ENCODE measurements at places on chromosomes 4 and X.

- no peak for DNase-seq
These were observed 298.7 kb upstream of the CLNK start for GRCh38 chr4:10983268-10983667.

DNA sequence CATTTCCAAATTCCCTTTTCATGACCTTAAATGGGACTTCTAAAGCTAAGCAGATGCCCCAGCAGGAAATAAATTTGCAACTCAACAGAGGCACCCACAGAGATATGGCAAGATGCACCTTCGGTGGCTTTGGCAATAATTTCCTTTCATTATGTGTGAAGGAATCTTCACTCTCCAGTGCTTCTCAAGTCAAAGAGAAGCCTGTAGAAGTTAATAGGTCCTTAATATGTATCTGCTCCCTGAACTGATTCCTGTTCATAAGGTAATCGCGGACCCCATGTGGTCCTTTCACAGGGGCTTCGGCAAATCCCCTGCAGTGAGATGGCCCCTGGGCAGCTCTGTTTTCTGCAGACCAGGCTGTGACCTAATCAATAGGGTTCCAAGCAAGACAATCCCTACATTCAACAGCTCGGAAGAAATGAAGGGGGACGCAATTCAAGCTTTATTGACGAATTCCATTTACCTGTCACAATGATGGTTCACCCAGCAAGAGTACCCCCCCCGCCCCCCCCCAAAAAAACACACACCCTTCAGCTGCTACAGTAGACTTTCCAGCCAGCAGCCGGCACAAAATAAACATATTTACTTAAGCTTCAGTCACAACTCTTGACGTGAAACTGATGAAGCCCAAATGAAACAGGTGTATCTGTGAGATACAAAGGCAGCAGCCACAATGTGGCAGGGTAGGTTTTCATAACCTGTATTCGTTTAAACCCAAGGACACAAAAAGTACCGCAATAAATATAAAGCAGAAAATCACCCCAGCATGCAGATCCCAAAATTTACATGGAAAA, 35.3 kb downstream of the FAT1 start:
- no peak for DNase-seq

DNA sequence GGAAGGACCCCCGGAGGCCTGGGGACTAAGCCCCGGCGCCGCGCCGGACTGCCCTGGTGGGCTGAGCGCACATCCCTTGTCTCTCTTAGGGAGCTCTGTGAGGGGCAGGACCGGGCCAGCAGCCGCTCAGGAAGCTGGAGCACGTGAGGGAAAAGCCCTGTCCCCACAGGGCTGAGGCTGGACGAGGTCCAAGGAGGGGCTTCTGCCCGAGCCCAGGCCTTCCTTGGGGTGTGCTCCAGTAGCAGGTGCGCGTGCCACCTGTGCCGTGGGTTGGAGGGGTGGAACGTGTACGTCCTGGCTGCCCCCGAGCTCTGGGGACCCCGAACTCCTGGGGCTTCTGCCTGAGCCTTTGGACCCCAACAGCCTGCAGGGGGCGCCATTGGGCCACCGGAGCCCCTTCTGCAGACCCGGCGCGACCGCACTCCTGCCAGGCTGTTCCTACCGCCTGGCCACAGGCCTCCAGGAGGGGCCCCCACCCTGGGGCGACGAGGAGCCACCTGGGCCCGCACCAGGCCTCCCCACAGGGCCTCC, 27.2 kb downstream of the TACC3 start:
- peak; percentile 75 for DNase-seq

- DNase-seq = no peak
These were observed 12.9 kb downstream of the TMEM154 start for GRCh38 chr4:152666946-152667345.

GRCh38 chr4:80812145-80812544, 218.4 kb upstream of the BMP3 start:
- no peak for DNase-seq

GRCh38 chr4:137266511-137266910, 265.8 kb downstream of the PCDH18 start:
- DNase-seq = no peak

DNA sequence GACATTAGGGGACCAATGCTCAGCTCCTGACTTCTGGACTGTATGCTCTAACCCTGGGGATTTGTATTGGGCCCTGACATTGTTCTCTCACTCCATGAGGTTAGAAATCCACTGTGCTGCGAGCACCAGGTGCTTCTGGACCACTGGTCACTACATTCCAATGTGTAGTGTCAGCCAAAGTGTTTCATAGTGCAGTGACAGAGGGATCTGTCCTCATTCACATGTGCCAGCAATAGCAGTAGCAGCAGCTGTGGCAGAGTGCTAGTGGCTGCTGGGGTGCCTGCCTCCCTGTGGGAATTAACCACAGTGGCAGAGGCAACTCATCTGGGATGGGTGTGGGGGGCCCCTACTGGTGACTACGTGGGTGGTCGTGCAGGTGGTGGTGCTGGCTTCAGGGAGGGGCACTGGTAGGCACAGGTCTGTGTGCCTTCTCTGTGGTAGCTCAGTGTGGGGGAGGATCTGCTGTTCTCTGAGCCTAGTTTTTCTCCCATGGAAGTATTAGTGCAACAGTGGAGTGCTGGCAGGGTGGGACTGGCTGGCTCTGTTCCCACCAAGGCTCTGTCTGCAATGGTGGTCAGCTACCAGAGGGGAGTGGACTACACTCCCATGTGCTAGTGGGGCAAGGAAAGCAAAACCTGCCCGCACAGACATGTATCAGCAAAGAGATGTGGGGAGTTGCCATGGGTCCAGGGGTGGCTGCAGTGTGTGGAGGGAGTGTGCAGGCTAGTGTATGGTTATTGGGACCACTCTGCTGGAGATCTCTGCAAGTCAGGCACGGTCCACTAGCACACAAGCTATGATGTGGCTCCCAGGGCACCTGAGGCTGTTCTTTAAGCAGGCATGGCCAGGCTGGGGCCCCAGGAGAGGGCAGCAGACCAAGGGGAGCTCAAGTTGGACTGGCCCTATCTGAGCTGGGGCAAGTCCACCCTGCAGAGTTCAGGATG, 78.5 kb downstream of the SCLT1 start:
- DNase-seq = no peak

Data from stimulated activated CD8-positive, alpha-beta memory T cell treated with anti-CD3 and anti-CD28 coated beads, Interleukin-15, amount 100 ng/mL, for 24 hours (primary cell).